ENCODE measurements at places on chromosomes 7 and 10. TPM values are rescaled to one million over a fixed set of nuclear protein-coding genes. Genes with fewer than 3 reads are reported as not detected.

- no peak overlapping the region for H3K4me3 ChIP-seq
- H3K27ac ChIP-seq: peak overlapping the region; percentile 36
- peaks cover 11% of the 10 kb centered on the region for H3K4me1 ChIP-seq
- peaks cover under 1% of the 10 kb centered on the region for H3K36me3 ChIP-seq
Measured at GRCh38 chr7:135672560-135673359, 10.4 kb downstream of the STMP1 start.

DNA sequence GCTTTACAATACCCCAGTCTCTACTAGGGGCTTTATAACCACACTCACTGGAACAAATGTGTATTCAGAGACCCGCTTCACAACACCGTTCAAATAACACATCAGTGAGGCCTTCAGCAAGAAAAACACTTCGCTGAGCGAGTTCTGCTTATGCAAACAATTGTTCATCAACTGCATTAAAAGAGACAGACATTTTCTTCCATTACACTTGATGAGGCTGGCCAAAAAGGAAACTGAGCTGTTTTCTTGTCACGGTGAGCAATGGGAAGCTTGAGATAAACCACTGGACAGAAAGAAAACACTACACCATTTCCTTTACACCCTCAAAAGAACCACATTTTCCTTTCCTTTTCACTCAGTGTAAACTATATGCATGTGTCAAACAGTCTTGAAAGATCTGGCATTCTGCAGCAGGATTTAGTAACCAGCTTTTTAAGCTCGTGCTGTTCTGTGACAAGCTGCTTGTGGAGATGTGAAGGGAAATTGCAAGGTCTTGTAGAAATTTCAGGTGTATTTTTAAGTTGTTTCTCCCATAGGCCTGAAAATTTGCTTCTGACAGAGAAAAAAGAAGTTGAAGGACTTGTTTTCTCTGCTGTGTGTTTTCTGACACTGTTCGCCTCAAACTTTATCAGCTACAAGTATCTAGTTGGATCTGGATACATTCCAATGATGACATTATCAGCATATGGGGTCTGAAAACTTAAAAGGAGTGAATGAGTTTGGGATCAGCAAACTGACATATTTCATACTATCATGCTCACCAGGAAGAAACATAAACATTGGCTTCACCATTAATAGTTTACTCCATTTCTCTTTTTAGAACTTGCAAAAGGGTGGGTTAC is 693.1 kb downstream of the PARD3 start:
- H3K27ac ChIP-seq: peak overlapping the region; percentile 48
- no peak for DNase-seq
- H3K4me3 ChIP-seq: peak overlapping the region; percentile 38
- no peaks in the 10 kb centered on the region for H3K36me3 ChIP-seq

DNA sequence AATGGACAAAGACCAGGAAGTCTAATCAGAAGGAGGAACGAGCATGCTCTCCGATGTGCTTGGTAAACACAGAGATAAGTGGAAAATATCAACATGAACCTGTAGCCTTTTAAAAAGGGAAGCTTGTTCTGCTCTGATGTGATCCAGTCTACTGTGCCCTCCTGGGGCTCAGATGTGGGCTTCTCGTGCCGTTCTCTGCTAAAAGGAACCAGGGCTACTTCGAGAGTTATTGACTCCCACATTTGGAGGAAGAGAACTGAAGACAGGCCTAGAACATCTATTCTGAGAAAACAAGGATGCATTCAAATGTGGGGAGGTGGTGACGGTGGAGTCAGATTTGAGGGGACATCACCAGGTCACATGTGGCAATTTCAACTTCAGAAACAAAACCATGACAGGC is 325.4 kb downstream of the GLRX3 start:
- no peak for DNase-seq
- H3K27me3 ChIP-seq: peaks cover 2% of the 10 kb centered on the region
- H3K4me1 ChIP-seq: no peaks in the 10 kb centered on the region
- no peak overlapping the region for H3K4me3 ChIP-seq
- no peaks in the 10 kb centered on the region for H3K36me3 ChIP-seq

DNA sequence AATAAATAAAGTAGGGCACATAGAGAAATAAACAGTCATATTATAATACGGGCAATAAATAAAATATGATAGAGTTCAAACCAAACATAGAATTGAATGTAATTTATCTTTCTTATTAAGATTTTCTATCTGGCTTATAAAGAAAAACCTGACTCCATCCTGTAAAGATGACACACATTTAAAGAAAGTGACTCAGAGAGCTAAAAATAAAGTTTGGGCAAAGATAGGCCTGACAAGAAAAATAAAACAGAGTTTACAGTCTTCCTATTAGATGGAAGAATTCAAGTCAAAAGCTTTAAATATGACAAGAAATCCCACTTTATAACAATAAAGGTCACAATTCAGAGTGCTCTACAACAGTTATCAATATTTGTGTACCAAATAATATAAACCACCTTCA is 580.6 kb downstream of the PHTF2 start:
- H3K4me1 ChIP-seq: no peaks in the 10 kb centered on the region
- DNase-seq: no peak
- no peak overlapping the region for H3K4me3 ChIP-seq
- H3K27ac ChIP-seq: no peak overlapping the region
- no peaks in the 10 kb centered on the region for H3K36me3 ChIP-seq
- H3K27me3 ChIP-seq: no peaks in the 10 kb centered on the region

- H3K27ac ChIP-seq: no peak overlapping the region
- H3K27me3 ChIP-seq: peaks cover 6% of the 10 kb centered on the region
- H3K36me3 ChIP-seq: no peaks in the 10 kb centered on the region
- no peak for DNase-seq
- H3K4me1 ChIP-seq: peaks cover 4% of the 10 kb centered on the region
- no peak overlapping the region for H3K4me3 ChIP-seq
Measured at GRCh38 chr7:123755338-123755737, 6.5 kb upstream of the WASL start.

GRCh38 chr10:119567978-119568377 is 25.5 kb upstream of the RGS10 start:
- H3K27ac ChIP-seq: no peak overlapping the region
- H3K4me3 ChIP-seq: no peak overlapping the region
- H3K27me3 ChIP-seq: no peaks in the 10 kb centered on the region
- no peak for DNase-seq
- no peaks in the 10 kb centered on the region for H3K4me1 ChIP-seq

DNA sequence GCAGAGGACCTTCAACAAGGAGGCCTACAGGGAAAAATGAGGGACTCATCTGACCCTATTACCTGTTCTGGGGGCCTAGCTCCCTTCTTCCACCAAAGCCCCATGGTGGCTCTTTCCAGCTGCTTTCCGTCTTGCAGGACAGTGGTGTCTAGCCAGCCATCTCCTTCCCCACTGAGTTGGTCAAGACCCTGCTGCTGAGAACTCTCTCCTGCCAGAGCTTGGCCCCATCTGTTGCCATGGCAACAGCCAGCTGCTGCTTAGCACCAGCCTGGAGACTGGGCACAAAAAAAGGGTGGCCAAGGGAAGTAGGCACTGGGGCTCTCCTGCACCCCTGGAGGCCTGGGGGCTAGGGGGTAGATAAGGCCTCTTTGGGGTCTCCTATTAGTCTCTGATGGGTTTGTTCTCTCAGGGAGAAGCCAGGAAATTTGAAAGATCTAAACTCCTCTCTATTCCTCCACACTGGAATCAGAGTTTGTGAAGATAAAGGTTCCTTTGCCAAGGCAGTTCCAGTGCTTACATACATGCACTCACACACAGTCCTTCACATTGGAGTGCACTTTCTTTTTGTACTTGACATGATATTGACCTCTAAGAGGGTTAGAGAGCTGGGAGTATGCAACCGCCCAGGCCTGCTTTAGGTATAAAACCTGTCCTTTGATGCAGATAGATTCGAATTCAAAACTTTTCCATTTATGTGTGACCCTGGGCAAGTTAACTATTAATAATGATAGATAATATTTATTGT is 15.8 kb downstream of the TSPAN33 start:
- no peak for DNase-seq
- H3K27ac ChIP-seq: no peak overlapping the region
- no peaks in the 10 kb centered on the region for H3K27me3 ChIP-seq

- H3K27ac ChIP-seq: peak overlapping the region; percentile 39
- peak; percentile 76 for DNase-seq
- H3K4me1 ChIP-seq: peaks cover 10% of the 10 kb centered on the region
- H3K27me3 ChIP-seq: no peaks in the 10 kb centered on the region
- H3K4me3 ChIP-seq: peak overlapping the region; percentile 79
Measured at GRCh38 chr7:1028775-1029636, 15.3 kb upstream of the GPR146 start.

DNA sequence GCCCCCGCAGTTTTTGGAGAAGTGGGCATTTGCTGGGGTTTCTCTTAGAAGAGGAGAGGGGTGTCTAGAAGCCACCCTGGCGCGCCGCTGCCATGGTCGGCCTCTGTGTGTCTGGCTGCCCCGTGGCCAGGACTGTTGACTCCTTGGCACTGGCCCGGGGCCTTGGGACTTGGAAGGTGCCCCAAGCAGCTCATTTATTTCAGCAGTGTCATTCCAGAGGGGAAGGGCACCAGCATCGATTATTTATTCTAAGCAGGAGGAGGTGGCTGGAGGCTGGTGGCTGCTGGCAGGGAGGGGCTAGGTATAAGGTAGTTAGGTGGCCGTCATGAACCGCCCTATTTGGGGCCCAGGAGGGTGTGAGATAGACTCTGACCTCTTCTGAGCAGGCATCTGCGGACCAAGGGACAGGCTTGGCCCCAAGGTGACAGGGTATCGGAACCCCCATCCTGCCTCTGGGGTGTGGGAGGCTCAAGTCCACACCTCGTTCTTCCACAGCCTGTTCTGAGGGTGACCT is 1.6 kb downstream of the GTF2IRD1 start:
- peak; percentile 53 for DNase-seq
- H3K36me3 ChIP-seq: no peaks in the 10 kb centered on the region
- no peaks in the 10 kb centered on the region for H3K4me1 ChIP-seq
- peaks cover 15% of the 10 kb centered on the region for H3K27me3 ChIP-seq

Gene NKX1-2
- not detected for total RNA-seq

Gene SLC39A12
- total RNA-seq: not detected

Gene SKIDA1
- total RNA-seq: not detected

Gene ELN
- total RNA-seq: not detected
